ENCODE measurements at places on chromosomes 7 and 10.
A peak's percentile ranks its signal among the peaks of the same experiment; 100 is the strongest.

GRCh38 chr7:140417456-140418155 is 13.7 kb downstream of the RAB19 start:
- no peak for DNase-seq

GRCh38 chr7:80957226-80957777 is 38.5 kb upstream of the SEMA3C start:
- DNase-seq = no peak

DNA sequence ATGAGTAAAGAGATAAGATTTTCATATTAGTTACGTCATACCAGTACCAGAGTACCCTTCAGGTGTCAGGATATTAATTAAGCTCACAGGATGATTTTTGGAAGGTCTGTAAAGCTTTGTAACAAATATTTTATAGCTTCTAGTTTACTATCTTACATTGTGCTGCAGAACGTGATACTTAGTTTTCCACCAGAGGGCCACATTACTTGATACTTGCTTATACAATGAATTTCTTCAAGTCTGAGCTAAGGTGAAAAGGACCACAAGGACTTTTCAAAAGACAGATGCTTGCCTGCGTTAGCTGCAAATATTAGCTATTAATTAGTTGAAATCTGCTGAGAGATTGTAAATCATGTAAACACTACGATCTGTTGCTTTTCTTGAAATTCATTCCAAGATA is 12.2 kb downstream of the FOXP2 start:
- peak; percentile 6 for DNase-seq

GRCh38 chr10:112389271-112389822 is 15.4 kb downstream of the ACSL5 start:
- peak; percentile 88 for DNase-seq

- DNase-seq = no peak
These were observed 411.8 kb upstream of the FOXK1 start for GRCh38 chr7:4270268-4270667.

DNA sequence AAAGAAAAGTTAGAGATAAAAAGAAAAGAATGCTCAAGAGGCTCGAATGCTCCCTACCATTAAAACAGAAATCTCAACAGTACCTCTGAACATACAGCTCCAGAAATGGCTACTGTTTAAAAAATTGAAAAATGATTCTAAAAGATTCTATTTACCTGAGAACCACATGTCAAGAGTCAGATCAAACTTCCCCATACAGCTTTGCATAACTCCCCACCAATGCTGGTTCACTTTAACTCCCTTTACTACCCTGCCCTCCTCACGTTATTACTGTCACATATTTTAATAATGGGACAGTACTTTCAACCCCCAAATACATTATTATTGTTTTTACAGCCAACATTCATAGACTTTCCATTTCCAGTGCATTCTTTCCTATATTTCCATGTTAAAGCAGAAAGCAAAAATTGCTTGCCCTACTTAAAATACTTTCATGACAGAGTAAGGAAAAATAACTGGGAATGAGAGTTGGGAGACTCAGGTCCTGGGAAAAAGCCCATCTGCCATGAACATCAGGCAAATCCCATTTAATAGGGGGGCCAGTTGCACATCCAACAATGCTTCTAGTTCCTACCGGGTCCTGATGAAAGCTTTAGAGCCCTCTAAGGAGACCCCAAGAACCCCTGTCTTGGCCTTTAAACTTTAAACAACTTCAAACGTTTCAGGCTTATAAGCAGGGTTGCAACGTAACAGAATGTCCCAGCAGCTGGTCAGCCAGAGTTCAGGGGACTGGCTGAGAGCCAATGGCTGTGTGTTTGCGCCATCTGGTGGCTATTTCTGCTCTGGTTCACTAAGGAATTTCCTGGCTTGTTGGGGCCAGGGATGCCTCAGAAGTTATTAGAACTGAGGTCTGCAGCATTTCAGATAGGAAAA is 247.4 kb downstream of the ELMO1 start:
- peak; percentile 39 for DNase-seq

GRCh38 chr10:44316187-44316921 is 68.5 kb downstream of the CXCL12 start:
- DNase-seq = peak; percentile 30

- DNase-seq = no peak
These were observed 13.4 kb upstream of the ADRA2A start for GRCh38 chr10:111063471-111063870.

- DNase-seq = no peak
These were observed 145.7 kb downstream of the RNF216 start for GRCh38 chr7:5635461-5636445.

DNA sequence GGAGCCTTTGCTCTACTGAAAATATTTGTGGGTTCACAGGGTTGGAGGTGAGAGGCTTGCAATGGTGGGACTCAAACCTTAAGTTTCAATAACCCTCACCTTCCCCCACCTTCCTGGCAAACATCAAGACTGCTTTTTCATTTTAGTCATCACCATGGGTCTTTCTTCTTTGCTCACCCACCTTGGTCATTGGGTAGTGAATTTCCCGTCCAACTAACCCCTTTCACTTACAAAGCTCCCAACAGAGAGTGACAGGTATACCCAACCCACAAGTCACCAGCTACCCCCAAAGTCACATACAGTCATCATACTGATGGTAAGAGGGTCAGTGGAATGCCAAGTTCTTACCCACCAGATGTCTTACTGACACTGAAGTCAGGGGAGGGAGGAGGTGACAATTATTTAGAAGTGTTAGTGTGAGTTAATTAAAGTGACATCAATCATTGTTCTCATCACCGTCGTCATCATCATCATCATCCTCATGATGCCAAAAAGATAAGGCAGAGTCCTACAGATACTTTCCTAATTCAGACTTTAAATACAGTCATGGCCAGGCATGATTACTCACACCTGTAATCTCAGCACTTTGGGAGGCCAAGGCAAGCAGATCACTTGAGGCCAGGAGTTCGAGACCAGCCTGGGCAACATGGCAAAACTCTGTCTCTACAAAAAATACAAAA is 49.0 kb downstream of the PIK3AP1 start:
- no peak for DNase-seq

- DNase-seq = no peak
These were observed 448.1 kb upstream of the SEMA3D start for GRCh38 chr7:85634951-85635350.

- DNase-seq = no peak
These were observed 3.0 kb downstream of the LRWD1 start for GRCh38 chr7:102467581-102468477.

DNA sequence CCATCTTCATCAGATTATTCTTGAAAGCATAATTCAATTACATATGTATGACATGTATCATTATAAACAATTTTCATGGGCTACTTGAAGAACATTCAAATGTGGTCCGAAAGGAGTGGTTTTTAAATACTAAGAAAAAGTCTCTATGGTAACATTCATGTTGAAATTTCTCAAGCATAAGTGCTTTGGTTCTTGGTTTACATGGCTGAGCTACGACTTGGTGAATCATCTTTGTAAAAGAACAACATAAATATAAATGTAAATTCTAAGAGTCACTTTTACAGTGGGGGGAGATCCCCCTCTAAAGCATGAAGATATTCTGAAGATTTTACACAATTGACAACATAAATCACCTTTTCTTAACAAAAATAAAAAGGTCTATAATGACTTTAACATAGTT is 118.6 kb downstream of the MAGI2 start:
- DNase-seq = no peak

DNA sequence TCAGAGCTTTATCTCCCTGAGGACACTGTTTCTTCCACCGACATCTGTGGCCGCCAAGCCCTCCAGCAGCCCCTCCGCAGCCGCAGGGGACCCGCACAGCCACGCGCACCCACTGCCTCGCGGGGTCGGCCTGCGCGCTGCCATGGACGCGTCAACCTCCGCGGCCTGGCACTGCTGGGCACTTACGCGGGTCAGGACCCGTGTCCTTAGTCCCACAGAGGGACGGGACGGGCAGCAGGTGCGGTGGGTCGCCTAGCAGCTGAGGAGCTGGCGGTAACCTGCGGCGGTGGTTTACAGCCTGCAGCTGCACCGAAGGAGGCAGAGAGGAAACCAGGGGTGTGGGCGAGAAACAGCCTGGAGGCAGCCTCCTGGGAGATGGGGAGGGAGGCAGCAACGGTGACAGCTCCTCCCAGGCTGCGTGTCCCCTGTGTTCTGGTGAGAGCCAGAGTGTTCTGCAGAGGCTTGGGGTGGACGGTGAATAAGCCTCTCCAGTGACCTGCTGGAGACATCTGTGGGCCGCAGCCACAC is 61.3 kb downstream of the SEC61G start:
- no peak for DNase-seq

DNA sequence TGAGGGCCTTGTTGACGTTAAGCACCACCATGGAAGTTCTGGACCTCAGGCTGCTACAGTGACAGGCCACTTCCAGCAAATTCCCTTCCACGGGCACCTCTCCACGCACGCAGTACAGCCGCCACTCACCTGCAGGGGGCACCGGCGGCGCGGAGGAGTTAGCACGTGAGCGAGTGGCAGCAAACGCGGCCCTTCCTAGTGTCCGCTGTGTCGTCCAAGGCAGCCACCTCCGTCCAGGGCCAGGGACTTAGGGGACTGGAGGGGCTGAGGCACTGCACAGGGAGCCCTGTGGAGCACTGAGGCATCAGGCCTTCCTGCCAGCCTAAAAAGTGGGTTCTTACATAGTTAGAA is 164.4 kb downstream of the SVIL start:
- no peak for DNase-seq

DNA sequence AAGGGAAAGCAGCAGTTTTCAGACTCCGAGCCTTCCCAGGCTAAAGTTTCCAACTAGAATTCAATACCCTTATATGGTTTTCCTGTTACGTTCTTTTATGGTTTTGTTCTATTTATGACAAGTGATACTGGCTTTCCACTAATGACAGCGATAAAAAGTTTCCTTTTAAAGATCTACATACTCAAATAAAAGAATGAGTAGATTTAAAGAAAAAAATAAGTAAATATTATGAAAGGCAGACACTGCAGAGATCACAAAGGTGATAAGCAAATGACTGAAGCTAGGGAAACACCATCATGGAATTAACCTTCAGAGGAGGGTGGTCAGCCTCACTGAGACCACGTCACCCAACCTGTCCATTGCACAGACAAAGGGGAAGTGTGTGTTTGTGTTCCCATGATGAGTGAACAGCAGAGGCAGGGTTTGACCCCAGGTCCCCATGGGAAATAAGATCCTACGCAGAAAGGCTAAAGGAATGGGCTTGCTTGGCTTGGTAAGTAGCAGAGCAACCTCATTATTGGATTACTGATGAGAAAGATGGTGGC is 4.0 kb downstream of the VSIR start:
- DNase-seq = peak; percentile 41

- DNase-seq = no peak
These were observed 93.2 kb downstream of the SVIL start for GRCh38 chr10:29541422-29542210.

- no peak for DNase-seq
These were observed 473.3 kb upstream of the PCDH15 start for GRCh38 chr10:55274367-55274766.

- DNase-seq = no peak
These were observed 199.4 kb downstream of the ARHGAP21 start for GRCh38 chr10:24524314-24524713.

DNA sequence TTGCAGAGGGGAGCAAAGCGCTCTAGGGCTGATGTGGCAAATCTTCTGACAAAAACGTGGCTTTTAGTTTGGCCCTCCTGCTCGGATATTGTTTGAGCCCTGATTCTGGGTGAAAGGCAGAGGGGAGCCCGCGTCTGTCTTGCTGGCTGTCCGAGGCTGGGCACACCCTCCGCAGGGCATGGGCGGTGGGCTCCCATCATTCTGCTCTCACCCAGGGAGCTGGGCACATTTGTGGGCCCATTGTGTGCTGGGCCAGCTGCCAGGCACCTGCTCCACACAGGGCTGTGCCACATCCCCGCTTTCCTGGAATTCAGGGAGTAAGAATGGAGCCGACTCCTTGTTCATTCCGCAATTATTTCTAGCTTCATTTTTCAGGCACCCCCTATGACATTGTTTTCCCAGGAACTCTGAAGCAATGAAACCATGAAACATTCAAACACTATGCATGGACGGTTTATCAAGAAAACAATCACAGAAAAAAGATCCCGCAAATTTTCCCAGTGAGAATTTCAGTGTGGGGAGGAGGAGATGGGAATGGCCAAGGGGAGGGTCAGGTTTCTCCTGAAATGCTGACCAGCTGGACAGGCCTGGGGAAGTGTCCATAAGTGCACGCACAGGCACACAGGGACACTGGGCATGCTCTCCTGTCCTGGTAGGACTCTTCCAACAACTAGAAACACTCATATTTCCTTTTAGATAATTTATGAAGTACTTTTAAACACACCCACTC is 341.1 kb downstream of the CXCL12 start:
- no peak for DNase-seq

- no peak for DNase-seq
These were observed 29.0 kb downstream of the PRPF18 start for GRCh38 chr10:13615650-13616300.
